ENCODE measurements at places on chromosomes 7 and 10.

DNA sequence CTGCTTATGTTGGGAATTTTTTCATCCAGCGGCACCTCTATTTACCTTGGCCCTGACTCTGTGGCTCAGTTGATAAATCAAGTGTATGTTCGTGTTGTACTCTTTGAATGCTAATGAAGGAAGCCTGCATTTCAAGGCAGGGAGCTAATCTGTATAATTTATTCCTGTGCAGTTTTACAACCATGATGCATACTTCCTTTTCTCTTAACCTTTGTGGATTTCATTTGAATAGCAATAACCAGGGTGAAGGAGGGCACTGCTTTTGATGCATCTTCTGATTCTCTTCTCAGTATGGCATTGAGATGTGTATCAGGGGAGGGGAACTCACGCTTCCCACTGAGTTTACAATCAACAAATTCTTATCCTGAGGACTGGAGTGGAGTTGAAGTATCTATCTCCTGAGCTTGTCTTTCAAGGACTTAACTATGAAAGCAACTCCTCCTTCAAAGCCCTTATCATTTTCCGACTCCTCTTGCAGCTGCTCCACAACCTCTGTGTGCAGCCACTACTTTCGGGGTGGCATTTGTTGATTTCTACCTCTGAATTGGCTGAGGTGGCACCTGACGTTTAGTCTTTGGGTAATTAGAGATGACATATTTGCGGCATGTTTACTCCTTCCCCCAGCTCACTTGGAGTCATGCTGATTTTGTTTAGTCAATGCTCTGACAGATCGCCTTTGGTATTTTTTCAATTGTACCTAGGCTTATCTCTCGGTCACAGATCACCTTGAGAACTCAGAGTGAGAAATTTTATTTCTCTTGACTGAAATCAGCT is 275.2 kb downstream of the PHTF2 start:
- no peak for DNase-seq

DNA sequence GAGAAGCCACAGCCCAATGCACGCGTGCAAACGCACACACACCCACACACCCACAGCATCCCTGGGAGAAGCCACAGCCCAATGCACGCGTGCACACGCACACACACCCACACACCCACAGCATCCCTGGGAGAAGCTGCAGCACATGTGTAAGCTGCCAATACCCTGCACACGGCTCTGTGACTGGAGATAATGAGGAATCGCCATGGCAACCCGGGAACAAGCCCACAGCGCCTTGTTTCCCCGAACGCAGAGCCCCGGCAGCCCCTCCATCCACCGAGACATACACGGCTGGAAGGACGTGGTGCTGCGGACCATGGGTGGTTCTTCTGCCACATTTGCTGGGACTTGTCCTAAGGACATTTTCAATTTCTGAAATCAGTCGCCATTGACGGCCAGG is 221.3 kb downstream of the PTPRN2 start:
- no peak for DNase-seq

GRCh38 chr7:49279891-49280290 is 355.5 kb downstream of the CDC14C start:
- no peak for DNase-seq

GRCh38 chr7:44238116-44238695 is 37.4 kb downstream of the YKT6 start:
- no peak for DNase-seq

DNA sequence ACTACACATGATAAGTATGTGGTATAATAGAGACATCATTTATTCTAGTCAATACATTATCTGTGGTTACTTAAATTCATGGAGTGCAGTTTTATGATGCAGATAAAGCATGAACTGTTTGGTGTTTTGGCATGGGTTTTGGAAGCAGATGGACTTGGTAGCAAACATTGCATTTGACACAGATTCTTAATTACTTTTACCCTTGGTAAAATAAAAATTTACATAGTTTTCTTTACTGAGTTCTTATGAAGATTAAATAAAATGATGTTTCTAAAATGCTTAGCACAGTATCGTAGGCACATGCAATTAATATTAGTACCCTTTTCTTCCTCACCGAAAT is 92.0 kb downstream of the ABCA13 start:
- DNase-seq = no peak

- DNase-seq = no peak
Observed at GRCh38 chr10:129771024-129771423, 193.1 kb downstream of the EBF3 start.

DNA sequence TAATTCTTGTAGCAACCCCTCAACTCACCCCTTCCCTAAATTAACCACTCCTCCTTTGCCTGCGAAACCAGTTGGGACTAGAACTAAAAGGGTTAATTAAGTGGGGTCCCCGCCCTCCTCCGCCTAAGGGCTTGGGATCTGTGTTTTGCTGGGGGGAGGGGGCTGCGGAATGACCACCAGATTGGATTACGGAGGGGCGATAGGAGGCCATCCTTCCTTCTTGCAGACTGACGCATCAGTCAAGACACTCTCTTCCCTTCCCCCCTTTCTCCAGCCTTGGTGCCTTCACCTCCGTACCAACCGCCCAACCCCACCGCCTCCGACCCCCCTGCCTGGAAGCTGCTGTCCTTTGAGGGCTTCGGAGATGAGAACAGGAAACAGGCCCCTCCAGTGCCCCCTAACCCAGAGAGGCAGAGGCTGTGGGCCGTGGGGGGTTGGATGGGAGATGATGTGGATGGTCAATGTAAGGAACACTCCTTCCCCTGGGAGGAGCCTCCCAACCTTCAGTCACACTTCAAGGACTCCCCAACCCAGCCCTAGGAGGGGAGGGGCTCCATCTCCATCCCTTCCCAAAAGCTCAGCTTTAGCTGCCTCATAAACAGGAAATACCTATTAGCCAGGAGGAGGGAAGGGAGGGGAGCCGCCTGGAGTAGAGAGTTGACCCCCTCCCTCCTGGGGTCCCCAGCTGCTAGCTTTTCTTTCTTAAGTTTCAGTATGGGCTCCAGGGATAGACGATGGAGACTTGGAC is 997 bp upstream of the LDB1 start:
- DNase-seq = no peak

GRCh38 chr7:96546426-96546825 is 163.2 kb downstream of the SEM1 start:
- no peak for DNase-seq

GRCh38 chr10:87092376-87092860 is 2.2 kb downstream of the GLUD1 start:
- DNase-seq = no peak

GRCh38 chr10:13853854-13854253 is 267.1 kb downstream of the PRPF18 start:
- DNase-seq = no peak
